Astrocyte of the hippocampus (primary cell): ENCODE measurements at places on chromosomes 2 and 18.

GRCh38 chr2:66443186-66443978 lies 8.5 kb downstream of the MEIS1 start:
- no peak for DNase-seq

- DNase-seq, result peak; percentile 27
Measured at GRCh38 chr2:15031745-15032240, 399.3 kb downstream of the LRATD1 start.

GRCh38 chr2:236943841-236944513 lies 141.7 kb upstream of the COPS8 start:
- DNase-seq, result no peak

DNA sequence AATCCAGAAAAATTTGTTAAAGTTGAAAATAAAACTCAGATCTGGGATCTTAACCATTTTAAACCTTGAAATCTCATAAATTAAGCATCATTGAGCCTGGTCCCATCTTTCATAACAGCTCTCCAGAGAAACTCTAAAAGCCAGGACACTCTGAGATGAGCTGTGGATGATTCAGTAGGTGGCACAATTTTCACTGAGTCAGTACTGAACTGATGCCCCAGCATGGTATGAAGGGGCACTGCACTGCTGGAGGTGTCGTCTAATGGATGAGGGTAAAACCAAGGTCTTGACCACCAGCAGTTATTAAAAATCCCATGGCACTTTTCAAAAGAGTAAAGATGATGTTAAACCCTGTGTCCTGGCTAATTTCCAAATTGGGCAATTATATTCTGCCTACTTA lies 170.6 kb downstream of the FIGN start:
- DNase-seq, result no peak

DNA sequence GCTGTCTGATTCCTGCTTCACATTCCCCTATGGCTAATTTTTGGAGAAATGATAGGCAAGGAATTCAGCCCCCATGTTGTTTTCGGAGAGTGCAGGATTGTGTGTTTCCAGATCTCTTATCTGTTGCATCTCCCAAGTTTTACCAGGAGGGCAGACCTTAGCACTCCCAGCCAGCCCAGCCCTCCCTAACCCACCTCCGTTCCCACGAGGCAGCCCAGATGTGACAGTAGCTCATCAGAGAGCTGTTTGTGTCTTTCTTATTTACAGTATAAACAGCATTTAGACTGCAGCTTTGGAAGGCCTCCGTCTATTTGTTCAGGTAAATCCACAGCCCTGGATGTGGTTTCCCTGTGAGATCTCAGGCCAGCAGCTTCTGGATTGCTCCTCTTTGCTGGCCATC lies 91.6 kb downstream of the THNSL2 start:
- DNase-seq, result no peak

DNA sequence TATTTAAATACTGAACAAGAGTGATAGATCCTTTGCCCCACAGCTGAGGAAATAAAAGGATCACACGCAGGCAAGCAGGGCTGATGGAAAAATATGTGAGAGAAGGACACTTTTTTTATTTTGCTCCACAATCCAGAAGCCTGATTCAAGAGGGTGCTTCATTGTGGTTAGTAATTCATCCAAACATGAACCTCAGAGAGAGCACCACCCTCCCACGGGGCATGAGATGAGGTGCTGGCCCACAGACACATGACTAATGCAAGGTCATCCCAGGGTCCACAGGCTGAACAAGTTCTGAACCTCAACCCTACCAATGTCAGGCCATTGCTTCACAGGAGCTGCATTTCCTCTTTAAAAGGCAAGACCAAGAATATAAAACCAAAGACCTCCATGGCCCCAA lies 239.6 kb downstream of the MREG start:
- DNase-seq, result peak; percentile 82

DNA sequence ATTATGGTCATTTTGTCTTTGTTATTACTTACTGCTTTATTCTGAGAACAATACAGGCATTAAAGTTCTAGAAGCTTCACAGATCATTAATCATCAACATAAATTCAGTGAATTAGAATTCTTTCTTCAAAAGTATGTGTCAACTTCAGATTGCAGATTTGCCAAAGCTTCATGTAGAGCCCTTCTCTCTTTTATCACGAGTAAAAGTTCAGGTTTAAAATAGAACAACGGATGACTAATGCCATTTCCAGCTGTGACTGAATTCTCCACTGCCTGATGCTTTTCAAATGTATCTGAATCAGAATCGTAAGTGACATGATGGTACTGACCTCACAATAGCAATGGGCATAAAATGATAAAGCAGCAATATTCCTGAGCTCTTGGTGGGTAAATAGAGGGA lies 116.0 kb downstream of the ABCA12 start:
- peak; percentile 58 for DNase-seq

DNA sequence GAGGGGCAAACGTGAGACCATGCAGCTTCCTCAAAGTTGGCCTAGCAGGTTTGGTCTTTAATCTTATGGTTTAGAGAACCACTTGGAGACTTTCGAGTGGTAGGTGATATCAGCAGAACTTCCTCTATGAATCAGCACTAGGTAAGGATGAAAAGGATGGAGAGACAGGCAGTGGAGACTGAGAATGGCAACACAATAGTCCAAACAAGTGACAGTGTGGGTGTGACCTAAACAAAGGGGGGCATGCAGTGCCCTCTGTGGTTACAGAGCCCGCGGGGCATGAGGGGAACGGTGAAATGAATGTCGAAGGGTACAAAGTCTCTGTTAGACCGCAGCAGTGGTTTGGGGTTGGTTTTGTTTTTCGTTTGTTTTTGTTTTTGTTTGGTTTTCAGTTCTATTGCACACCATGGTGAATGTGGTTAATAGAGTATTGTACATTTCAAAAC lies 143.9 kb downstream of the L3MBTL4 start:
- DNase-seq, result no peak

DNA sequence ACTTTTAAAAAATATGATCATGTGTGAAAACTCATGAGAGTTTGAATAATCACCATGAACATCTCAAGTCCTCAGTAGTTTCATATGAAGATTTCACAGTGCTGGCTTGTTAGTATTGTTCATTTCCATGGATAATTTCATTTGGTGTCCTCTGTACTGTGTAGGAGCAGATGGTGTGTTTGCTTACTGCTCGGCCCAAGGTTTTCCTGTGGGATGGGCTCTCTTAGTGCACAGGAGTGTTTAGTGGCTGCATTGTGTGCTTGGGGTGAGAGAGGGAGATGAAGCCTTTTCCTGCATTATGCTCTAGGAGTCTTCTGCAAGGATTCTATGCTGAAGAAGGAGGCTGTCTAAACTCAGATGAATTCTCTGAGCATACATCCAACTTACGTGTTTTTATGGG lies 270.6 kb downstream of the SOCS6 start:
- no peak for DNase-seq

GRCh38 chr2:233983445-233983844 lies 66.3 kb downstream of the TRPM8 start:
- no peak for DNase-seq
